ENCODE measurements at places on chromosomes 16 and 17.

DNA sequence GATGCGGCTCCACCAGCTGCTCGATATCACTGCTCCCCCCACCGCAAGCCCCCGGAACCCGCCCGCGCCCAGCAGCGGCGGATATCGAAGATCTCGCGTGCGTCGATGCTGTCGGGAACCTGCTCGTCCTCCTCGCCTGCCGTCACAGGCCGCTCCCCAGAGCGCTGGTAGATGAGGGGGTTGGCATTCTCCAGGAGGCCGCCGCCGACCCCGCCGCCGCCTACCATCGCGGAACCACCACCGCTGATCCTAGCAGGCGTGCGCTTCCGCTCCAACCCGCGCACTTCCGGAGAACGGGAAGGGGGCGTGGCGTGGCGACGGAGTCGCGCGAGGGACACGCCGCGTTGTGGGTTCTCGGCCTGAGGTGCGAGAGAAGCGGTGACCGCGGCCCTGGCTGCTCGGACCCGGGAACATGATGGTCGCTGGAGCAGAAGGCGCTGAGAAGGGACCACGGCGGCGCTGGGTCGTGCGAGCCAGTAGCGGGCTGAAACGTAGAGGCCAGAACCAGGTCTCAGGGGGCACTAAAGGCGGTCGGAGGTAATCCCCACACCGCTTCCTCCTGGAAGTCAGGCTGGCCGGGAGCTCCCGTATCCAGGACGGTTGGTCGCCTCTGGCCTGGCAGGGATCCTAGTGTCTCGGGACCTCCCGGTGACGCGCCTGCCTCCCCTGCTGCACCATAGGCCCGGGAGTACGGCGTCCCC lies at the start of gene CIAO2B:
Gene CIAO2B, minus strand, starts transcription at position 265 of the 701 bp plus-strand sequence. Its CDS starts 38 bp downstream, at position 227.
- peak; percentile 26 for DNase-seq

GRCh38 chr16:66741169-66741900 lies 10.1 kb downstream of the DYNC1LI2 start:
- DNase-seq: no peak

- no peak for DNase-seq
Observed at GRCh38 chr16:89026121-89026612, 49.2 kb upstream of the CBFA2T3 start.

GRCh38 chr17:9079461-9080103 lies 58.3 kb downstream of the NTN1 start:
- DNase-seq: no peak

DNA sequence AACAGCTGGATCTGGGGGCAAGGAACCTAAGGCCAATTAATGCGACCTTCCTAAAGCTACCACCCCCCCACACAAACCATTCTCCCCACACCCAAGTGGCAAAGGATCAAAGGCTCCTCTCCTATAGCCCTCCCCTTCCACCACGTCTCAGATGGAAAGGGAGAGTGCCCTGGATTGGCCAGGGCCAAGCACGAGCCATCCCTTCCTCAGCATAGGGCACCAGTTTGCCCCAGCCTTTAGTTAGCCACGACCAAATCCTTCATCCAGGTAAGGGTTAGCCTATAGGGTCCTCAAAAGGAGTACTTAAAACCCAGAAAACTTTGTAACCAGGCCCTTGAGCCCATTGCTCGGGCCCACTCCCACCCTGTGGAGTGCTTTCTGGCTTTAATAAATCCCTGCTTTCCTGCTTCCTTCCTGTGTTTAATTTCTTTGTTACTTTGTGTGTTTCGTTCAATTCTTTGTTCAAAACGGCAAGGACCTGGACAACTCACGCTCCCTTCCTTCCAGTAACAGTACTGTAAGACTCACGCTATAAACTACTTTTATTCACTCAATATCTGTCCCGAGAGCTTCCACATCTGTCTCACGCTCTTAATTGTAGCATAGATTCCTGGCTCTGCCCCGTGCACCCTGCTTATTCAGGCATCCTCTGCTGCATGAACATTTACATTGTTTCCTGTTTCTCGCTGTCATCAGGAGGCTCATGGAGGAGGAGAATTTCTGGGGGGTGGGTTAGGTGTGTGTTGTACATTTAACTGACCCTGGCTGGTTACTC lies 62.3 kb downstream of the TNFRSF13B start:
- DNase-seq: no peak

DNA sequence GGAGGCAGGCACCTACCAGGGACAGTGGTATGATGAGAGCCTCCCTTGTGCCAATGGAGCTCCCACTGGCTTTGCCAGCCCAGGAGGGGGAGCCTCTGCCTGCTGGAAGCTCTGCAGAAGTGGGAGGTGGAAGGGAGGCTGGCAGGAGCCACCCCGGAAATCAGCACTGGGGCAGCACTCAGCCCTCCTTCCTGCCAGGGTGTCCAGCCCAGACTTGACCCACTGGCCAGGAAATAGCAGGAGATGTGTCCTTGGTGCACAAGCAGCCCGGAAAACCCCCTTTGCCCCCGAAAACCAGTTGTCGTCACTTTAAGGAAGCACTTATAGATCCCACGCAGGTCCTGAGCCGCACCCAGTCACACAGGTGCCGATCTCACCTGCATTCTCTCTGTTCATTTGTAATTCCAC lies 49.3 kb upstream of the CACNG4 start:
- peak; percentile 41 for DNase-seq

DNA sequence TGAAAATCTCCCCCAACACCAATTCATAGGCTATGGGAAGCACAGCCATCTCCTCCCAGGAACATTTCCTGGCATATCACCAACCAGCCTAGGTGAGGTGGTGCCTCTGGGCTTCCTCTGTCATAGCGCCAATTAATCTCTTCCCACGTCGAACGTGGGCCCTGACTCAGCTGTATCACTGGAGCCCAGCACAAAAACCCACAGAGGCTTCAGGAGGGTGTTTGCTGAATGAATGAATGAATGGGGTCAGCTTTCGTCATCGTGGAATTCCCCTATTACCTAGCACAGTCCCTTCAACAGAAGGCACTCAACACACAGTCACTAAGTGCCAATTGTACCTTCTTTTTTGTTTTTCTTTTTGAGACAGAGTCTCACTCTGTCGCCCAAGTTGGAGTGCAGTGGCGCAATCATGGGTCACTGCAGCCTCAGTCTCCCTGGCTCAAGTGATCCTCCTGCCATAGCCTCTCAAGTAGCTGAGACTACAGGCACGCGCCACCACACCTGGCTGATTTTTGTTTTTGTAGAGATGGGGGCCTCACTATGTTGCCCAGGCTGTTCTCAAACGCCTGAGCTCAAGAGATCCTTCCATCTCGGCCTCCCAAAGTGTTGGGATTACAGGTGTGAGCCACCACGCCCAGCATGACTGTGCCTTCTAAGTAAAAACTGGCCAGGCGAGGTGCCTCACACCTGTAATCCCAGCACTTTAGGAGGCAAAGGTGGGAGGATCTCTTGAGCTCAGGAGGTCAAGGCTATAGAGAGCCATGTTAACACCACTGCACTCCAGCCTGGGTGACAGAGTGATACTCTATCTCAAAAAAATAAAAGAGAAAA lies 4.1 kb downstream of the ZNF688 start:
- no peak for DNase-seq

Data from SW 1271 (cell line).